ENCODE measurements at places on chromosomes 5 and 9.

- DNase-seq: no peak
These were observed 128.4 kb upstream of the BASP1 start for GRCh38 chr5:17089001-17089400.

DNA sequence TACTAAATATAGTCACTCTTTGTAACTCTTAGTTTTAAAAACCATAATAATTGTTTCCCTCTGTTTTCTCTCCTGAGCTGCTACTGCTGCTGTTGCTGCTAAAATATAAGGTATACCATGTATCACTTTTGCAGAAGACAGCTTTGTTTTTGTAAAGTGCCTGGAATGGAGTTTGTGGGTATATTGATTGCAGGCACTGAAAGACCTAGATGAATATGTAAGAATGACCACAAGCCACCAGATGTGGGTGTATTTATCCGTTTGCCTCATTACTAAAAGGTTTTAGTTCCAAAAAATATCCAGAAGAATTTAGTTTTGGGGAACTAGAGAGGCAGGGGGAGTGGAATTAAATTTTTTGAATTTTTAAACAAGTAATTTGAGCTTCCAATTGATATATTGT is 151.1 kb upstream of the CDKN2B start:
- no peak for DNase-seq

DNA sequence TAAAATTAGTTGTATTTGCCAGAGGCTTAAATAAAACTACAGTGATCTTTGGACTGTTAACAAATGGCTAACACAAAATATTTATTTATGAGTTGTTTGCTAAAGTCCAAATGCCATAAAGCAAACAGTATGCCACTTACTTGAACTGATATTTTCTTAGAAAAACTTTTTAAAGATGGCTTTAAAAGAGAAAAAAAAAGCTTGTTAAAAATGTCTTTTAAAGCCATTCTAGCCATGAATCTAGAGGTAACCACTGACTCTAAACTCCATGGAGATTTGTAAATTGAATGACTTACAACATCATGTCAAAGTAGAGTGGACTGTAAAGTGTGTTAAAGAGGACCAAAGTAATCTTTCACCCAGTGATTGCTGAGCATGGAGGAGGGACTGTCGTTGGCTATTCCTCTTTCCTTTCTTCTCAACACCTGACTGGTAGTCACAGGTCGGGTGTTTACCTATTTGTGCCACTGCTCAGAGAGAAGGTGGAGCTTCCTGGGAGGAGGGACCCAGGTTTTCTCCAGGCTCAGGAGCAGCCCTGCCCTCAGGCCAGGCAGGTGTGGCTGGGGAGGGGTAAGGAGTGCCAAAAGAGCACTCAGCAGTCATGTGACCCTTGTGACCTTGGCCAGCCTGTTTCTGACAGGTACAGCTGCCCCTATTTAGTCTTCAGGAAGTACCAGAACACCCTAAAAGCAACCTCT is 69.1 kb upstream of the TJP2 start:
- no peak for DNase-seq

- DNase-seq: no peak
These were observed 30.9 kb upstream of the BARHL1 start for GRCh38 chr9:132551556-132551955.

DNA sequence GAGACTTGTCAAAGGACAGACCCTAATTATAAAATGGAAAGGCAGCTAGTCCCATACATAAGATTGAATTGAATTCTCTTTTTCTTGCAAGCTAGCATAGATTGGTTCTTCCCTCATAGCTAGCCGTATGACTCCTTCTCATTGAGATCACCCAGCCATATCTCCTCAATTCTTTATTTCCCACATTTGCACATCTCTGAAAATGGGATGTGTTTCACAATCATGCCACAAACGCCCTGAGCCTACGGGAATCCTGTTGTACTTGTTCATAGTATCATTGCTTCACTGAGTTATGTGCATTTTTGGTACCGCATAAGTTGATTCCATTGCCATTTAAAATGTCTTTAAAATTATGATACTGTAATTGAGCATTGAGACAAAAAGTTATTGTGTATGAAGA is 90.5 kb downstream of the PCSK1 start:
- DNase-seq: no peak

DNA sequence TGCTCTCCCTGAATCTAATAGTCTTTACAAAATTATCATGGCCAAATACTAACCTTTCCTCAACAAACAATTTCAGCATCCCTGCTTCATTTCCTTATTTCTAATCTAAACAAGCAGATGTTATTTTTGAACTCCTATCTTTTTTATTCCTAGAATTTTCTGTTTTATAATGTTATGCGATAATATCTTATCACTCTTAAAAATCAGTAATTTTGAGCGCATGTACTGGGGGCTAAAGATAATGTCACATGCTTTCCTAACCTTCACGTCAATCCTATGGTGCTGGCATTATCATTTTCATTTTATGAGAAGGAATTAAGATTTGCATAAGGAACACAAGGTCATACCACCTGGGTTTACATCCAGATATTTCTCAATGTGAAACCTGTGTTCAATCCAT is 648.0 kb downstream of the BRINP1 start:
- no peak for DNase-seq

GRCh38 chr9:133632806-133633680 is 3.1 kb upstream of the DBH start:
- DNase-seq: no peak

GRCh38 chr5:160199410-160199911 is 29.8 kb upstream of the FABP6 start:
- peak; percentile 82 for DNase-seq

GRCh38 chr5:51188001-51188591 is 195.2 kb upstream of the ISL1 start:
- DNase-seq: no peak

DNA sequence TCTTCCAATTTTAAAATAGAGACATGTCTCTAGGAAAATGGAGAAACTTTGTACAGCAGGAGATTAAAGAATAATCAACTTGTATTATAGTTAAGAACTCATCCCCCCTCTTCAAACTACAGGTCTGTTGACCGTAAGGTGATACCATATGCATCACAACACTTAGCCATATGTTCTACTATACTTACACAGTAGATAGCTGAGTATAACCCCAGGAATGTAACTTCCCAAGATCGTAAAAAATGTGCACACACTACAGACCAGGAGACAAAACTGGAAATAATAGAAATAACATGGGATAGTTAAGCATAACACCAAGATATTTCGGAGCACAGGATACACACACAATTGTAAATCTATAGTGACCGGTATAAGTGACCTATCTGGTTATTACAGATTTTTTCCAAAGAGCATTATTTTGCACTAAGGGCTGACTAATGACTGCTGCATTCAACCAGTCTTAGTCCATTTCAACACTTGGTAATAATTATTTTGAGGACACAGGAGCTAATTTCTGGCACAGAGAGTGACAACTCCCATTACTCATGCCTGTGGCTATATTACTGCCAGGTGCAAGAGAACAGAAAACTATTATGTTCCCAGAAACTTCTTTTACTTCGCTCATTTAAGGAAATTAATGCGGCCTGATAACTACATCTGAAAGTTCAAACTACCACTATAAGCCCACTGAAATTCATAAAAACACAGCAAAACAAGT is 15.4 kb upstream of the ZNF622 start:
- no peak for DNase-seq

DNA sequence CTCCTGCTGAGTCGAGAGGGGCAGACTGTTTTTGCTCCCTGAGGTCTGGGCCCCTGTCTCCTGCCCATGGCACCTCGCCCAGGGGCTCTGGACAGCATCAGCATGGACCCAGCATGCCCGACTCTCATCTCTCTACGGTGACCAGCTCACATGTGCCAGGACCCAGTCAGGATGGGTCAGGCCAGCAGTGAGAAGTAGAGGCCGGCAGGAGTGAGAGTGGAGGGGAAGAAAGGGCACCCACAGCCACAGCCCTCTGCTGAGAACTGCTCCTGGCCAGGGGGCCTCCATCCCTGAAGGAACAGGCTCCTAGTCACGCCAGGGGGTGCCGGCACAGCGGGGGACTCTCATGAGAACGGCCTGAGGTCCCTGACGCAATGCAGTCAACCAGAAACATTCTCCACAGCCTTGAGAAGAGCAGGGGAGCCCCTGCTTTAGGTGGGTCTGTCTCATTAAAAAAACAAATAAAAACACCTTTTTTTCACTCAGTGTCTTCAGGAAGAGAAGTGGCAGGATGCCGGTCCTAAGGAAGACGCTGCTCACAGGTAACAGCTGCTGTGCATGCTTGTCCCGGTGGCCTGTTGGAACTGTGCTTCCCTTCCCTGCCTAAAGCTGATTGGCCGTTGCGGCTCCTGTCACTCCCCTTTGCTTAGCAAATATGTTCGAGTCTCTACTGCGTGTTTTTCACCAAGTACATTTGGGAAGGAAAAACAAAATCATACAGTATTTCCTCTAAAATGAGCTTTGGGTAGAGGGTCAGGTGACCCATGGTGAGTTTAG is 85.7 kb upstream of the FBXW11 start:
- DNase-seq: no peak

DNA sequence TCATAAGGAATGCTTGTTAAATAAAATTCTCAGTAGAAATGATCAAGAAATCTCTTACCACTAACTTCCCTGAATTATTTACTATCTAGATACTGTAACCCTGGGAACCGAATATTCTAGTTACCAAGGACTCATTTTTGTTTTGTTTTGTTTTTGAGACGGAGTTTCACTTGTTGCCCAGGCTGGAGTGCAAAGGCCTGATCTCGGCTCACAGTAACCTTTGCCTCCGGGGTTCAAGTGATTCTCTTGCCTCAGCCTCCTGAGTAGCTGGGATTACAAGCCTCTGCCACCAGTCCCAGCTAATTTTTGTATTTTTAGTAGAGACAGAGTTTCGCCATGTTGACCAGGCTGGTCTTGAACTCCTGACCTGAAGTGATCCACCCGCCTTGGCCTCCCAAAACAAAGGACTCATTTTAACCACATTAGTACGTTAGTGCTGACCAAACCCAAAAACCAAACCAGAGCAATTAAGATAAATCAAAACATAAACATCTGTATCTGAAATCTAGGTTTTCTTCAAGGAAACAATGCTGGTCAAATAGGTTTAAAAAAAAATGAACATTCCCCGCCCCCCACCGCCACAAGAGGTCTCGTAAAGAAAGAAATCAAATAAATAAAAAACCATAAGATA is 3.7 kb downstream of the TXN start:
- DNase-seq: no peak

DNA sequence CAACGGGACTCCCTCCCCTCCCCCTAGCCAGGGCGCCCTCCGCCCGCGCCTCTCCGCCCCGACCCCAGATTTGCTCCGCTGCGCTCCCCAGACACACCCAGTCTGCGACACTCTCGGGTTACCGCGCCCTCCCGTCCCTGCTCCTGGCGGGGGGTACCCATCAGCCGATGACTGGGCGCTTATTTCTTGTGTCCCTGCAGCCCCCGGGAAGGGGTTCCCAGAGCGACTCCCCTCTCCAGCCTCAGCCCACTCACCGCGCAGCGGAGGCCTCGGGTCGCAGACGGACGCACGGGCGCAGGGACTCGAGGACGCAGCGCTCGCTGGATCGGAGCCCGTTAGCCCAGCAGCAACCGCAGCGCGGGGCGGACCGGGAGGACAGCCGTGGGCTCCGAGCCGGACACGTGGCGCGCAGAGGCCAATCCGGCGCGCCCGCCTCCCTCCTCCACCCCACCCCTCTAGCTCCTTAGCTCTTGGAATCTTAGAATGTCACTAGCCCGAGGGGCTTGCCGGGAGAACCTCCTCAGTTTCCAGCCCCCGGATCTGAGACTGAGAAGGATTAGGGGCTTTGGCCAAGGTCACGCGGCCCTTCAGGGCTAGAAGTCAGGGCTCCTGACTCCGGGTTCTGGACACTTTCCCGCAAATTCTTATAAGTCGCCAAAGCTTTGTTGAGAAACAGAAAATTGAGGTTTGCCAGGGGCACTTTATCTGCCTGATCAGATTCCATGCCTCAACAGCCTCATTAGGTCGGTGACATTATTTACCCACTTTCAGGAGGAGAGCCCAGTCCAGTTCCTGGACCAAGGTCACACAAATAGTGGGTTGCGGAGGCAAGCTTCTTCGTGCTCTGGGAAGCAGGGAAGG is at the start of gene ANXA6:
Gene ANXA6 (minus strand): TSS at position 354 of the 861 bp plus-strand sequence. CDS start 9,878 bp downstream, outside the sequence.
- peak; percentile 82 for DNase-seq
